ENCODE measurements at places on chromosomes 1 and 21.

GRCh38 chr1:208048904-208049303 lies 138.0 kb upstream of the CD34 start:
- DNase-seq: no peak

DNA sequence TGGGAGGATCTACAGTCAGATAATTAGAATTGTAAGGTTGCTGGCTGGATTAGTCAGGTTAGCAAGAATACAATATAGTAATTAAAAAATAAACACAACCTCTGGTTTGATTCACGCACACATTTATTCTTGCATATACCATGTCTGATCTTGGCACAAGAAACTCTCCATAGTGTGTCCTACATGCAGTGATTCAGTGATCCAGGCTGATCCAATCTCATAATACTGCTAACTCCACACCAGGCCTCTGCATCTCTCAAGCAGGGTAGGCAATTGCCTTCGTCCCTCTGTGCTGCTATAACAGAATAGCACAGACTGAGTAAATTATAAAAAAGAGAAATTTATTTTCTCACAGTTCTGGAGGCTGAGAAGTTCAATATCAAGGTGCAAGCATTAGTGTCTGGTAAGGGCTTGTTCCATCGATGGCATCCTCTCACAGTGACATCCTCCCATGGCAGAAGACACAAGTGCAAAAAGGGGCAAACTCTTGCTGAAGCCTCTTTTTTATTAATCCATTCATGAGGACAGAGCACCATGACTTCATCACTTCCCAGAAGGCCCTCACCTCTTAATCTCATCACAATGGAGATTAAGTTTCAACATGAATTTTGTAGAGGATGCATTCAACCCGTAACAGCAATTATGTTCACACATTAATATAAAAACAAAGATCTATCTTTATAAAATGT lies 741.0 kb upstream of the NCAM2 start:
- DNase-seq: no peak

GRCh38 chr1:210043058-210043457 lies 105.0 kb downstream of the SYT14 start:
- no peak for DNase-seq

DNA sequence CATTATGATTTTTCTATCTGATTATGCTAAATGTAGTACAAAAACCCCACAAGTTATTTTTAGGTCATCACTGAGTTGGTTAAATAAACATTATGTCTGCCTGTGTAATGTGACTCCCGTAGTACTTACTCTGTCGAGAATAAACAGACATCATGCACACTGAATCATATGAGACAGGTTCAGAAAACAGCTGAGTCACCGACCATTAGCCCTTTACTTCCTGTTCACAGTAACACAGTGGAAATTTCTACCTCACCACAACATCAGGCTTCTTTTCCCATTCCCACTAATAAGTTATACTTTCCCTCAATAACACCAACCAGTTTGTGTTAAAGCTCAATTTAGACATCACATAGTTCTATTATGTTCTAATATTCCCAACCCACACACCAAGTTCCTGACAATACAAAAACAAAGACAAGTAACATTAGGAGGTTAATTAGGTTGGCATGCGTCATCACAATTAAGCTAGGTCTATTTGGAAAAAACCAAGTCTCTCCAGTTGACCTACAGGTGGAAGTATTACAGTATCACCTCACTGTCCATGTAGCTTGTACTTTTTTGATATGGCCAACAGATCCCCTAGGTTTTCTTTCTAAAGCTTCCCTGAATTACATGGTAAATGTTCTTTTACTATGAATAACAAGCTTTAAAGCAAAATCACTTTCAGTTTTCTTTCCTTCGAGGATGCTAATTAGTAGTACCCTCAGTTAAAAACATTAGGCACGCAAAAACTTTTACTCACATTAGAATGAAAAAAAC lies 154.2 kb downstream of the EIF4G3 start:
- peak; percentile 98 for DNase-seq

DNA sequence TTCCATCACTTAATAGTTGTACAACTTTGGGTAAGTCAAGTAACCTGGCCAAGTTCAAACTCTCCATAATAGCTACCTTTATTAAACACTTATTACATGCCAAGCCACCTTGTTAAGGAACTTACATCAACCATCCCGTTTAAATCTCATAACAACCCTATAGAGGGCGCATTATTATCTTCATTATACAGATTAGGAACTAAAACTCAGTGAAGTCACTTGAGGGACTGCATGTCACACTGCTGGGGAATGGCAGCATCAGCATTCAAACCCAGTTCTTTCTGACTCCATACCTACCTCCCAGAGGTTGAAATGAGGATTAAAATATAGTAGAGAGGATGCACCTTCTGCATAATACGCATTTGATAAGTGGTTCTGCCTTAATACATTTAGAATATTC lies 47.1 kb upstream of the PLA2G2C start:
- DNase-seq: peak; percentile 65

GRCh38 chr1:7596126-7596965 lies 174.8 kb upstream of the VAMP3 start:
- no peak for DNase-seq

- no peak for DNase-seq
These were observed 12.4 kb downstream of the KRTAP22-2 start for GRCh38 chr21:30577766-30578165.

DNA sequence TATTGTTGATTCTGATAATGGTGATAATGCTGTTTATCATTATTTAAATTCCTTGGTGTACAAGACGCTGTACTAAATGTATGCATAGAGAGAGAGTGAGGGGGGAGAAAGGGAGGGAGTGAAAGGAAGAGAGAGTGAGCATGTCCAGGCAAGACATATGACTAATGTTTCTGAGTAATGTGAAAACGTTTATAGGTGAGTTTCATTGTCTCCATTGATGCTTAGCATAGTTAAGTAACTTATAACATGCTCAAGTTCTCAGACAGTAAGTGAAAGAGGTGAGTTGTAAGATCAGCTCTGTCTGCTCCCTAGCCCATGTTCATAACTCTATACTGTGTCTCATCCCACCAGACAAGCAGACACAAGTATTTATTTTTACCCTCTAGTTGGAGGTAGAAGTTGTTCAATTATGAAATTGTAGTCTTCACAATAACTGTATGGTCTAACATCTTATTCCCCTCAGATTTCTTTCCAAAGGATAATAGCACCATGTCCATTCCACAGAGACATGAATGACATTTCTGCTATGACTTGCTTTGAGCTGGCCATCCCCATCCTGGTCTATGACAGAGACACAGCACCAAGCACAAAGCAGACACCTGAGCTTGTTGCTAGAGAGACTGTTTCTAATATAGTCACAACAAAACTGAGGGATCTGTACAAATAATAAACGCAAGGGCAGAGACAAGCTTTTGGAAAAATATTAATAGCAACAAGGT lies 285.1 kb downstream of the CACNA1E start:
- no peak for DNase-seq

- DNase-seq: no peak
These were observed 22.8 kb downstream of the RD3 start for GRCh38 chr1:211469113-211469512.

GRCh38 chr1:201849372-201850052 lies 20.6 kb downstream of the IPO9 start:
- DNase-seq: peak; percentile 39

GRCh38 chr1:6922096-6922931 lies 137.1 kb downstream of the CAMTA1 start:
- peak; percentile 74 for DNase-seq

- DNase-seq: no peak
These were observed 95.4 kb upstream of the ERRFI1 start for GRCh38 chr1:8121261-8122159.

DNA sequence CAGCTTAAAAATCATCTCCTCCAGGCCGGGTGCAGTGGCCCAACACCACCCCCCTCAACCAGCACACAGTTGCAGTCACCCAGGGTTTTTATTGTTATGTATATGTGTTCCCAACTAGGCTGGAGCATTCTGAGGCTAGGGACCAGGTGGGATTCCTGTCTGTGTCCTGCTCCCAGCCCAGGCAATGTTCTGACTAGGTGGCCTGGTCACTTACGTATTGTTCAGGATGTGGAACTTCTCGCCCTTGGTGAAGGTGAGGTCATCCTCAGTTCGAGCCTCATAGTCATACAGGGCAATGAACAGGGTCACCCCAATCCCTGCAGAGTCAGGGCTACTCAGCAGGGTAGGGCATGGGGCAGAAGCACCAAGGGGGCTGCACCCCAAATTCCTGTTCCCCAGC lies 12.2 kb downstream of the FGR start:
- DNase-seq: no peak

DNA sequence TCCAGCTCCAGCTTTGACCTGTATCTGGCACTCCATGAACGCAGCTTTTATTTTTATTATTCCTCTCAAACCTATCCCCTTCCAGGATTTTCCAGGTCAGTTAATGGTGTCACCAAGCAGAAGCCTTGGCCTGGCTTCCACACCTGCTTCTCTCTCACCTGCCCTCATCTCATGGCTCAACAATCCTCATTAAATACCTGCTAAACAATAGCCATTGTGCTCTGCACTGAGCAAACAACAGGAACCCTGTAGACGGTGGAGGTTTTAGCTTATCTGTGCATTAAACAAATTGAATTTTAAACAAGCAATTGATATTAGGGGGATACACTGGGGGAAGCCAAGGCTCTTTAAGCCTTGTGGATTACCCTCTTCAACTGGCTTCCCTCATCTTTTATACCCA lies 15.3 kb downstream of the PYCR2 start:
- DNase-seq: no peak

DNA sequence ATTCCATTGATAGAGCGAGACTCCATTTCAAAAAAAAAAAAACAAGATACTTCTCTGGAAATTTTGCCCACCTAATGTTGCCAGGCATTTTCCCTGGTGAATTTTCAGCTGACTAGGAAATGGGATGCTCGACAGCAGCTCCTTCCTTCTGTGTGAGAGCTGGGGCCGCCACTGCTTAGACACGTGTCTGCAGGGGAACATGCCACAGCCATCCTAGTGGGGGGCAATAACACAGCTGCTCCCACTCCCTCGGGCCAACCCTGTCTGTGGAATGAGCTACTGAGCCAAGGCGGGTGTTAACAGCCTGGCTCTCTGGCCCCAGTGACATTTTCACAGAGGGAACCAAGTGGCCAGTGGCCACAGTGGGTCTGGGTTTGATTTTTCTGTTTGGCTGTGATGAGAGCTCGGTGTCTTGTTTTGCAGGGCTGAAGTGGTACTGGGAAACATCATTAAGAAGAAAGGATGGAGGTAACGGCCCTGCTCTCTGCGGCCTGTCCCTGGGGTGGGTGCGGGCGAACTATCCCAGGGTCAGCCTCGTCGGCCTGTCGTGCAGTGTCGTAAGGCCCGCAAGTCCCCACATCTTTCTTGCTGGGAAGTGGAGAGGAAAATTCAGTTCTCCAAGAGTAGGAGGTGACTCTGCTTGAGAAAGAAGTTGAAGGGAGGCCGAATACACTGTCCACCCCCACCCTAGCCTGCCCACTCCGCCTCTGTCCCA lies 39.2 kb downstream of the KCNAB2 start:
- no peak for DNase-seq

DNA sequence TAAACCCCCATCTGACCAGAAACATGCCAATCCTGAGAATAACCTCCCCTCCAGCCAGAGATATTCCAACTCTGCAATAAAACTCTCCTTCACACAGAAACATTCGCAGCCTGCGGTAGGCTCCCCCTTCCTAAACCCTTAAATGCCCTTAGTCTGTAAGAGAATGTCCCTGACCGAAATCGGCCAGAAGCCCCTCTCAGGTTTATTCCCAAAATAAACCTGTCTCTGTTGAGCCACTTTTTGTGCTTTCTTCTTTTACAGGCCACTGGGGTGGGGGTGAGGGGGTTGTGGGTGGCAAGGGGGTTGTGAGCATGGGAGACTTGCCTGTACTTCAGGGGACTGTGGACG lies 4.6 kb downstream of the PRXL2B start:
- DNase-seq: no peak

- peak; percentile 84 for DNase-seq
These were observed 7.4 kb downstream of the SEMA4A start for GRCh38 chr1:156160743-156161171.

DNA sequence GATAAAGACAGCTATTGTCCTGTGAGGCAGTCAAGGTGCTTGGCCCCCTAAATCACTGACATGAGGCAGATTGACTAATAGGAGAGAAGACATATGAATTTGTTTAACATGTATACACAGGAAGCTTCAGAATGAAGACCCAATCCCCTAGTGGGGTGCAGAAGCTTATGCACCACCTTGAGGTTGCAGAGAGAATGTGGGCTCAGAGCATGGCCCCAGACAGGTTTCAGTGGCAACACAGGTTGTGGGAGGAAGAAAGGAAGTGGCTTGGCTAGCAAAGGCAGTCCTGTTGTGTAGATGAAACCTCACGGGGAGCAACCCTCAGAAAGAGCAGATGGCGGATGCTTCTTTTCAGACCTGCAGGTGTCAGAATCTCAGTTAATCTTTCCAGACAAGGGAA lies 37.0 kb upstream of the PARP1 start:
- DNase-seq: no peak

DNA sequence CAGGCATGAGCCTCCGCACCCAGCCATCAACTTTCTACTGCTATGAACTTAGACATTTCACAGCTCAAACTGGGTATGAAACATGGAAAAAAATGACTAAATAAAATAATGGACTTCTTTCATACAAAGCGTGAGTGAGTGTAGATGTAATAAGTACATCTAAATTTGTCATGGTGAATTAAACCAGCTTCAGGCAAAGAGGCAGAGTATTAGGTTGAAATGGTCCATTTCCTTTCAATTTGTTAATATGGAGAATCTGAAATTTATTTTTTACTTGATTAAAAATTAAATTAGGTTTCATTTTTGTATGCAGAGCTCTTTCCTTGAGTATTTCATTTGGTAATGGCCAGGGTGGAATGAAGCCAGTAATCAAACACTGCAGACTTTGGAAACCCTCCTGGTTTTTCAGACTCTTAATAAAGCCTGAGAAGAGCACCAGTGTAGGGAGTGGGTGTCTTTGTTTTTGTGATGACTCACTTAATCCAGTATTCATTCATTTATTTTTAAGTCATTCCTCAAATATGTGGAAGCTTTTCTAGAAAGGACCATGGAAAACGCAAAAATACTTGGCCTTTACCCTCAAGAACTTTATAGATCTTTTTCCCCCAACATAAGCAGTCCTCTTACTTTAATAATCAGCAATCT lies 49.2 kb downstream of the ALG14 start:
- DNase-seq: peak; percentile 83

GRCh38 chr1:41357451-41358101 lies 3.7 kb upstream of the FOXO6 start:
- DNase-seq: no peak

DNA sequence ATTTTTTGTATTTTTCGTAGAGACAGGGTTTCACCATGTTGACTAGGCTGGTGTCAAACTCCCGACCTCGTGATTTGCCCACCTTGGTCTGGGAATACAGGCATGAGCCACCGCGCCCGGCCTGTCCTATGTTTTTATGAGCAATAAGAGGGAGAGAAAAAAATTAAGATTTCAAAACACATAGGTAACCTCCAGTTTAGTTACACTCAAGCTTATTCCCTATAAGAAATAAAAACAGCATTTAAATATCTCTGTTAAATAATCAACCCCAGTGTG lies 7.1 kb downstream of the RSBN1 start:
- DNase-seq: no peak

DNA sequence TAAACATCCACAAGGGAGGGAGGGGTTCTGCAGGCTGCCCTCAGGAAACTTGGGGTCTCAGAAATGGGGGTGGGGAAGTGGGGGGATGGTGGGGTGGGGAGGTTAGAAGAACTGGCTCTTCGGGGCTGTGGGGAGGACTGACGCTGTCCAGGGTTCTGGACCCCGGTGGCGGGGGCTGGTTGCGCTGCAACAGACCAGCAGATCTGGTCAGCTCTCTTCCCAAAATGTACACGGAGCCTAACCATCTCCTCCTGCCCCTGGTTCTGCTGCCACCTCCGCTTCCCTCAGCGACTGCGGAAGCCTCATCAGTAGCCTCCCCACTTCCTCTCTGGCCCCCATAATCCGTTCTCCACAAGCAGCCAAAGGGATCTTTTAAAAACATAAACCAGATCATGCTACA lies 29.3 kb upstream of the C1QA start:
- DNase-seq: peak; percentile 18
